ENCODE measurements at places on chromosomes 4 and X.

- DNase-seq: no peak
Measured at GRCh38 chr4:88320780-88321373, 36.5 kb upstream of the PPM1K start.

GRCh38 chr4:107213410-107213809 lies 177.3 kb upstream of the DKK2 start:
- DNase-seq: no peak

DNA sequence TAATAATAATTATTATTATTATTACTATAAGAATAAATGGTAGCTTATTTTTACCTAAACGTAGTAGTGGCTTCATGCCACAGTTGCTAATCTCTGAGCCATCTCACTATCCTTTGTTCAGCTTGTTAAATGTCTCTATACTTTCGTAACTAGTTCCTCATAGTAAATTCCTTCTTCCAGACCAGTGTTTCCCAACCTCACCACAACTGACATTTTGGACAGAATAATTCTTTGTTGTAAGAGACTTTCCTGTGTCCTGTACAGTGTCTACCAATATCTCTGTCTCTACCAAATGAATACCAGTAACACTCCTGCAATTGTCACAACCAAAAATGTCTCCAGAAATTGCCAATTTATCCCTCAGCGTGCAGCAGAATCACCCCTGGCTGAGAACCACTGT lies 1040.9 kb downstream of the DMD start:
- DNase-seq: no peak

GRCh38 chr4:117773064-117773936 lies 261.0 kb upstream of the NDST3 start:
- DNase-seq: no peak

- no peak for DNase-seq
Measured at GRCh38 chr4:86554646-86555045, 39.5 kb upstream of the PTPN13 start.

GRCh38 chrX:16638533-16638932 lies 11.4 kb upstream of the S100G start:
- DNase-seq: no peak

- no peak for DNase-seq
Measured at GRCh38 chr4:187814737-187815465, 180.7 kb upstream of the ZFP42 start.

DNA sequence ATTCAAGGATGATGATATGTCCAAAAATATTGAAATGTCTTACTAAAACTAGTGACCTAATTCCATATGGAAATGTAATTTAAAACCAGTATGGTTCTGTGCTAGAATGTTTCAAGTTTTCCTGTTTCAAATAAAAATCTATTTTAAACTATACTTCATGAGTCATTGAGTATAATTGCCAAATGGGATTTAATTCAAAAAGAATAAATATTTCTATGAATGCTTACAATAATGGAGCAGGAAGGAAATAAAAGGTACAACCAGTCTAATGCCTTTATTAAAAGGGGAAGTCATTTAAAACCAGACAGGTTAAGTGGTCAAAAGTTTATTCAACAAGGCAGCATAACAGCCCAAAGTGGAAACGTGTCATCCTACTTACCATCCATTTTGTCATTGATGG lies 2347.1 kb downstream of the PCDH7 start:
- no peak for DNase-seq

GRCh38 chr4:10500776-10501175 lies 43.5 kb upstream of the ZNF518B start:
- DNase-seq: no peak

- DNase-seq: no peak
Measured at GRCh38 chr4:77538574-77539157, 67.0 kb upstream of the CXCL13 start.

GRCh38 chr4:24876431-24876830 lies 36.4 kb downstream of the CCDC149 start:
- DNase-seq: no peak

DNA sequence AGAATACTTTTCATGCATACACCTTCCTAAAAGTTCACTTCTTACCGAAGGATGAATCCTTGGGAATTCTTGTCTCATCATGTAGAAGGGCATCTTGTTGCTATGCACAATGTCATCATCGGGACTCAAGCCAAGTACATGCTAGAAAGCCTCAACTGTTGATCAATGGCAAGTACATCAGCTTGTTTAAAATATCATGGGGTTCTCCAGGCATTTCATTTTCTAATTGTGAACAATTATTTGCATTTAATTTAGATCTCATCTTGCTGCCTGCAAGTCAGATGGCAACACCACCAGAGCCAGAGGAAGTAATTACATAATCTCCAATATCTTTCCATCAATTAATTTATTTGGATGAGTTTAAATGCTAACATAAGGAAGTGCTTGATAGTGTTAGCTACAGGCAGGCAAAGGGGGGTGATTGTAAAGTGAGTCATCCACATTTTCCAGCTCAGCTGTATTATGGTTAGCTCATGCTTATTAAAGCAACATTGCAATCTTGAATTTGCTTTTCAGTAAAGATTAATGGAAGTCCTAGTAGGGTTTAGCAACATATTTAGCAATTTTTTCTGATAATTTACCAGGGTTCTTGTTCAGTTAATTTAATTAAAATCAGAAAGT lies 356.5 kb downstream of the CBLL2 start:
- DNase-seq: no peak

GRCh38 chr4:7044137-7044930 lies 1.2 kb downstream of the TADA2B start:
- no peak for DNase-seq

DNA sequence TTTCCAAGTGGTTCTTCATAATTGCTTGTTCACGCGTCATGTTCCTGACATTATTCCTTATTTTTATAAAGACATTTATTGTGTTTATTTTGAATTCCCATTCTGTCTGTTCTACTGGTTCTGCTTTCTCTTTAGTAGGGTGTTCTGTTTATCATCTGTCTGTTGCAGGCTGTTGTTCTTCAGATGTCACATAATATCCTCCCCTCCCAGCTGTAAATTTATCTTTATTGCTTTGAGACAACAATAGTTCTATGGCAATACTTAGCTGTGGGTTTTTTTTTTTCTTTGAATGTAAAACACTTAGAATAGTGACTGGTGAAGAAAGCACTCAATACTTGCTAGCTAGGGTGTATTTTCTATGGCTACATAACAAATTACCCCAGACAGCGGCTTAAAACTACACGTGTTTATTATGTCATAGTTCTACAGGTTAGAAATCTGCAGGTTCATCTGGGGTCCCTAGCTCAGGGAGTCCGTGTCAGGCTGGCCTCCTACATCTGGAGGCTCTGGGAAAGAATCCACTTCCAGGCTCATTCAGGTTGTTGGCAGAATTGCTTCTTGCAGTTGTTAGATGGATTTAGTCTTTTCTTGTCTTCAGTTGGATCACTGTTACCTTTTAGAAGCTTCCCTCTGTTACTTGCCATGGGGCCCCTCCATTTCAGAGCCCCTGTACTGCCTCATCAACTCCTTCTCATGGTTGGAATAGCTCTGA lies 63.4 kb upstream of the ENPEP start:
- DNase-seq: no peak

DNA sequence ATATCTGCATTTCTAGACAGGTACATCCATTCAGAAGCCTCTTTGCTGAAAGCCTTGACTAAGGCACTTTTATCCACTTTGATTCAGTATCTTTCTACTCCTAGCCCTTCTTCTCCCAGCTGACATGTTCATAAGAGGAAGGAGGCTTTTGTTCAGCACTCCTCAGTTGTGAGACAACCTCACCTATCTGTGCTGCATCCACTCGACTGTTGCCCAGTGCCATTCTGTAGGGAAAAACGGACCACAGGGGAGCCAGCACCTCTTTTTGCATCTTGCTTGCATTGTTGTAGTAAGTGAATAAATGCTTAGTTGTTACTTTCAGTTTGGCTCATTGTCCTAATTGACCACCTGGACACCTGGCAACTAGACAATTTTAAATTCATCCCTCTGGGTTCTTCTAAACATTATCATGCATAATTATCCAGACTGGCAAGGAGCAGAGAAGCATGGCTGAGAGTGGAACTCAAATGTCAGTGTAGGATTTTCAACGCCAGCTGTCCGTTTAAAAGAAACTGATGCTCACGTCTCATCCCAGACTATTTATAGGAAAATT lies 83.8 kb upstream of the BOD1L1 start:
- DNase-seq: no peak

DNA sequence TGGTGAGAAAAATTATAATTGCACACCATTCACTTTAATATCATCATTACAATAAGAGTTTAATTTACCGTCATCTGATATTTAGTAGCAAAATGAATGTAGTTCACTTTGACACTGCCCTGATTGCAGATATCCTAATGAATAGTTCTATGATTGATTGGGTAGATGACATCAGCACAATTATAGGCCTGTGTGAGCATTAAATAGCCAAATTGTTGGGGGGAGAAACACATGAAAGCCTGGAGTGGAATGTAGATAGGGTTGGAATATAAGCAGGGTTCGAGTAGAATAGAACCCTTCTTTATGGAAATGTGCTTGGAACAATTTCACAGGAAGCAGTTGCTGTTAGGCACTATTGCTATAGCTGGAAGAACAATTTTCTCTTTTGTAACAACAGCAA lies 1526.2 kb downstream of the RPA4 start:
- DNase-seq: no peak

DNA sequence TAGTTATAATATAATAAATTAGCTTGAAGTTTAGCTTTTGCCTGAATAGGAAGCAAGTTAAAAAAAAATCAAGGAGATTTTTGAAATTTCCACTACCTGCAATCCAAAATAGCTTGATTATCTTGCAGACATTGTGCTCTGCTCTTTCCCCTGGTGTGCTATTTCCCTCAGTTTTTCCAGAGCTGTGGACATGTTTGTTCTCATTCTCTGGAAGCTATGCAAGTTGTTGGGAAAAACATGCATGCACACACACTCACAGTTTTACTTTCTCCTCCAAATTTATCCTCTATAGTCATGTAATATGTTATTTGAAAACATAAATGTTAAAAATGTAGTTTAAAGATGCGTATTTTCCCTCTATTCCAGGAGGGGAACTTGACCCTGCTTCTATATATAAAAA lies 225.8 kb upstream of the ARSJ start:
- DNase-seq: no peak

DNA sequence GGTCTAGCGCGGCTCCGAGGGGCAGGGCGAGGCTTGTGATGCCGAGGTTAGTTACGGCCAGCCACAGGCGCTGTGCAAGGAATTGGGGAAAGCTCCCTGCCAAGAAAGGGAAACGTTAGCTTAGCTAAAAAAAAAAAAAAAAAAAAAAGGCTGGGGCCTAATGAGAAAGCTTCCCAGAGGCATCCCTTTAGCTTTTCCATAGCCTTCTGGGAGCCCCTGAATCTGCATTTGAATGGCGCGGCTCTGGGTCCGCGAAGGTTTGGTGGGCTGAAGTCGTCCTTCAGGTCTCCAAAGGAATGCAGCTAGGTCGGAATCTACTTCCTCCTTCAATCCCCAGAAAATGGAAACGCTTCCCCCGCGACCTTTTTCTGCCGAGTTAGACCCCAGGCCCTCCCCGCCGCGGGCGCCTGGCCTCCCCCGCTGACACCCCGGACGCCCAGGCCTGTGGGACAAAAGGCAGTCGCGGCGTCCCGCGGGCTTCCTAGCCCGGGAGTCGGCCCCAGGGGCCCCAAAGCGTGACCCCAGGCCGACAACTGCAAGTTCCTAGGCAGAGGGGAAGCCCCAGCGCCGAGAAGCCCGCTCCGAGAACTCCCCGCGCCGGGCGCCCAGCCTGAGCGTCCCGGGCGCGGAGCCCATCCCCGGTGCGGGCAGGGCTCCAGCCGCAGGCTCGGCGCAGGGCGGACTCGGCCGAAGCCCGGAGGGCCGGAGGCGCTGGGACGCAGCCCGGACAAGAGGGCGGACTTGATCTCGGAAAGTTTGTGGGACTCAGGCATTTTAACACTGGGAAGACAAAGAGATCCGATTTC lies 605 bp upstream of the FAT1 start:
- no peak for DNase-seq

DNA sequence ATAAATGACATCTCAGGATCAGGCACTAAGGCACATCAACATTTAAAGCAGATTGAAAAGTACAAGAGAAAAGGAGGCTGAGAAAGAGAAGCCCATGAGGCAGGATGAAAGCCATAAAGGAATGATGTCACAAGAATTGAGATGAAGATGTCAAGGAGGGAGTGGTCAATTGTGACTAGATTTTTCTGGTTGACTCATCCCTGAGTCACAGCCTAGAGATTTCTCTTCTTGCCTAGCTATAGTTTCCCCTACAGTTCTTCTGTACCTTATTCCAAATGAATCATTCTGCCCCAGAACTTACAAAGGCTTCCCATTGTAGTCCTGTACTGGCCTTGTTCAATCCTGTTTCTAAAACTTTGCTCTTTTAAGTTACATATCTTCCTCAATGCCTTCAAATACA lies 3.4 kb upstream of the USP53 start:
- DNase-seq: no peak

DNA sequence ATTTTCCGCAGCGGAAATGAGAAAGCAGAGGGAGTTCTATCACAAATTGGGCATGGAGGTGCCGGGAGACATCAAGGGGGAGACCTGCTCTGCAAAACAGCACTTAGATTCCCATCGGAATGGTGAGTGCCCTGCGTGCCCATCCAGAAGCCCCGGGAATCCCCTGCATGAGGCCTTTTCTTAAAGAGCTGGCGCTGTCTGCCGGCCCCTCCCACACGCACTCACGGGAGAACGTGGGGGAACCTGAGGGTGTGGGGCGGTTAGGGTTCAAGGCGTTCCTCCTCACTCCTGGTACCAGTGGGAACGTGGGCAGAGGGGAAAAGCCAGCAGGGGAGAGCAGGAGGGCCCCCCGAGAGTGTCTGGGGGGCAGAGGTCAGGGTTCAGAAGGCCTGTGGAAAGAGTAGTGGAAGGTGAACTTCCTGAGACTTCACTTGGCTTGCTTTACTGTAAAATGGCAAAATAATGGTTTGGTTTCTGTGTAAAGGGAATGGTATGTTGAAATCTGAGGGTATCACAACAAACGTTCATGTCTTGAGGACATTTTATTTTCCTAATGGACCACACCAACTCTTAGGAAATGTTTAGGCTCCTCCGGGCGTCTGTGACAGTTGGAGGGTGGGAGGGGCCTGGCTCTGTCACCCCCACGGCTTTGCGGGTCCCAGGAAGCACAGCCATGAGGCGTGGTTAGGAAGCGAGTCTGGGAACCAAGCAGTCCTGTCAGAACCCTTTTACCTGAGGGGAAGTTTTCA lies 38.0 kb downstream of the PCGF3 start:
- DNase-seq: no peak

GRCh38 chr4:67713529-67714247 lies 12.7 kb upstream of the UBA6 start:
- no peak for DNase-seq

- DNase-seq: no peak
Measured at GRCh38 chrX:24097741-24098260, 43.0 kb downstream of the EIF2S3 start.

- no peak for DNase-seq
Measured at GRCh38 chrX:12378253-12378652, 240.0 kb downstream of the FRMPD4 start.

All from hematopoietic multipotent progenitor cell treated with erythropoietin and hydrocortisone succinate and interleukin-3 and kit ligand, for 17 days (in vitro differentiated cells).